Uterus (tissue), 4 donors: ENCODE measurements at places on chromosomes 12 and 14. TPM values are rescaled to one million over a fixed set of nuclear protein-coding genes. Genes with fewer than 3 reads are reported as not detected.

DNA sequence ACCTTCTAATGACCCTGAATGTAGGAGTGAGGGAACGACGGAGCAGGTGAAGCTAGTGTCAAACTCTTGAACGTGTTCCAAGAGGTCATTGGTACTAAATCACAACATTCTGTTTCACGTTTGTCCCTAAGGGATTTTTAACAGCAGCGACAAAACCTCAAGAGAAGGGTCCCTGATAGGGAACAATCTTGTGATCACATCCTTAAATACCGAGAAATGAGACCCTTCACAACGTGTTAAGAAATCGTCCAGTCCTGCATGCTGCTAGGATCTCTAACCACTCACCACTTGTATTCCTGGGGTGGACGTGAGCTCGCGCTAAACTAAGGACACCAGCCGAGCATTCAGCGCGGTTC lies 134.1 kb upstream of the KRAS start:
- H3K27me3 ChIP-seq: no peaks in the 10 kb centered on the region
- H3K4me3 ChIP-seq: peak overlapping the region; percentile 60
- H3K36me3 ChIP-seq: no peaks in the 10 kb centered on the region

- no peaks in the 10 kb centered on the region for H3K27me3 ChIP-seq
- H3K27ac ChIP-seq: no peak overlapping the region
- no peak for DNase-seq
- no peak overlapping the region for H3K4me3 ChIP-seq
These were observed 61.3 kb downstream of the C12orf50 start for GRCh38 chr12:87967871-87968270.

Gene GYS2
- not detected for total RNA-seq

DNA sequence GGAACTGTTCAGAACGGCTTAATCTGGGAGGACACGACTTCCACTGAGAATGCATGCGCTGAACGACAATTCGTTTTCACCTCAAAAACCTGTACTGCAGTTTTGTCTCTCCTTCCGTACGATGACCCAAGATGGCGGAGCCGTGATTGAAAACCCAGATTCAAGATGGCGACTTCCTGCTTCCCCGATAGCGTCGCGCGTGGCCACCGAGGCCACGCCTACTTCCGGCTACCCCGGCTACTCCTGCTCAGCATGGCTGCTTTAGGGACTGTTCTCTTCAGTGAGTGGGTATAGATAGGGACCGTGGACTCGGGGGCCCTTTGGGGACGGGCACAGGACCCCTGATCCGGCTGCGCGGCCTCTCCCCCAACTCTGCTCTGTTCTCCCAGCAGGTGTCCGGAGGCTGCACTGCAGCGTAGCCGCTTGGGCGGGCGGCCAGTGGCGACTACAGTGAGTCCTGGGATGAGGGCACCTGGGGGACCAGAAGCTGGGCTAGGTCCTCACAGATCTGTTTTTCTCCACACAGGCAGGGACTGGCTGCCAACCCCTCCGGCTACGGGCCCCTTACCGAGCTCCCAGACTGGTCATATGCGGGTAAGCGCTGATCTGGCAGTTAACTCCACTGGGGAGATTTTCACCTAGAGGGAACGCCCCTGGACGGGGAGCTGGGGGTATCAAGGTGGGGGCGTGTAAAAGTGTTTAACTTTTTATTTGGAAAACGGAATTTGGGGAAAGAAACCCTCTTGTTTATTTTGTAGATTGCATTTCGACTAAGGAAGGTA lies at the start of gene MRPL52:
TSS of gene MRPL52 (plus strand) at position 227 of the 782 bp plus-strand sequence. CDS start at position 253, 26 bp downstream.
- no peaks in the 10 kb centered on the region for H3K36me3 ChIP-seq
- peak within 1 kb of the TSS; percentile 71 for H3K4me3 ChIP-seq
- H3K4me1 ChIP-seq: no peaks in the 10 kb centered on the region

Gene TTC8
- total RNA-seq: 340 TPM

Gene TAS2R46
- 5.5 TPM for total RNA-seq

Gene RD3L
- total RNA-seq: not detected

Gene DIO3
- total RNA-seq: 5.0 TPM
